CD4-positive, alpha-beta T cell treated with Interferon gamma for 1 hour (primary cell): ENCODE measurements at places on chromosomes 1 and 21.

GRCh38 chr1:226977643-226978431 lies 37.7 kb downstream of the COQ8A start:
- no peak for DNase-seq

GRCh38 chr1:238592621-238593020 lies 701.9 kb upstream of the ZP4 start:
- no peak for DNase-seq

DNA sequence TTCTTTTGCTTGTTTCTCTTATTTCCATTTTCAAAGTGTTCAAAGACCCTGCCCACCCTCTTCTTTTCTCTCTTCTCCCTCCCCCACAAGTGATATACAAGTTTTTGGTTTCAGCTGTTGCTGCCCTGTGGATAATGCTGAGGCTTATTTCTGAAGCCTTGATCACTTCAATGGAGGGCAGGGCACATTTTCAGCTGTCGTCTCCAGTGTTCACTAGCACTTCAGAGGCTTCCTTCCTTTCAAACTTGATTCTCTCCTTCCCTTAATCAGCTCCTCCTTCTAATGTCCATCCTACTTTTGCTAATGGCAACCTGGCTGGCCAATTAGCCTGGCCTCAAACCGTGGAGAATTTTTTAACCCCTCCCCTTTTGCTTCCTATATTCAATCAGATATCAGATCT lies 435.7 kb upstream of the RUNX1 start:
- no peak for DNase-seq

- DNase-seq: no peak
Observed at GRCh38 chr1:36176106-36176949, 20.4 kb downstream of the MAP7D1 start.

DNA sequence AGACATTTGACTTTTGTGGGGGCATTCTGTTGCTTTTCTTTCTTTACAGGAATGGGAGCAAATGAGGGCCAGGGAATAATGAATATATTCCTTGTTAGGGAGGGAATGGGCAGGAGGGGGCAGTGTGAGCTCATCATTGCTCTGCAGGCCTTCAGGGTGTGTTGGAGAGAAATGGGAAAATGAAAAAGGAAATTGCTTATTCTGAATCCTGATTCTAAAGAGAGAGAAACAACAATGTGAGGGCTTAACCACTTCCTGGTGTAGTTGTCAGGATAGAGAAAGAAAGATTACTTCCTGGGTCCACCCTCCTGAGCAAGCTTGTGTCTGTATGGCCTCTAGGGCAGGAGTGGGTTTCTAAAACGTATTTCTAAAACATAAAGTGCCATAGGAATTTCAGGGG lies 28.3 kb downstream of the VANGL2 start:
- DNase-seq: no peak

DNA sequence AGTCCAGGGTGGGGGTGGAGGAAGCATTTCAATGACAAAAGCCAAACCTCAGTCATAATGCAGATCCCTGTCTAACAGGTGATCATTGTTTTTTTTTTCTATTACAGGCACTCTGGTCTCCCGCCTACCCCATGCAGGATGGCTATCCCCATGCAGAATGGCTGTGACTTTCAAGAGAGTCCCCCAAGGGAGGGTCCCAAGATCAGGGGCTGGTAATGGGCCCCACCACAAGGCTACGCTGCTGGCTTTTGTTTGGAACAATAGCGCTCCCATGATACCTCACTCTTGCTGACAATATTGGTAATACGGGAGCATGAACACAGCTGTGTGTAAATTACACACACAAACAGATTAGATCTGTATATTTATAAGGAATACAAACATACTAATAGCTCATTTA lies 119.4 kb downstream of the SLC45A1 start:
- DNase-seq: no peak

- DNase-seq: no peak
Observed at GRCh38 chr1:218525451-218526197, 180.5 kb downstream of the TGFB2 start.

DNA sequence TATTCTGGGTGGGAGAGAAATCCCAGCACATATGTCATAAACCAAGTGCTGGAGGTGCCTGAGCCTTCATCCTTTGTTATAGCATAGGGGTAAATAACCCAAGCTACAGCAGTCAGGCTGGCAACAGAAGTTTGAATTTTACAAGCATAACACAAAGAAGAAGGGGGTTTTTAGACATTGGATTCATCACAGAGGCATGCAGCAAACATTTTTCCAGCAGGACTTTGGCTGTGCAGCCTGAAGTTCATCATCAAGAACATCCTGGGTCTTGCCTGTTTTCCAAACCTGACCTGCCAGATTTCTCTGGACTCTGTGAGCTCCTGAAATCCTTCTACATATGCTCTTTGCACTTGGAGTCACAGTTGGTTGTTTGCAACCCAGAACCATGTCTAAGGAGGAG lies 16.2 kb downstream of the PTGER3 start:
- DNase-seq: no peak

- DNase-seq: no peak
Observed at GRCh38 chr21:17667256-17667655, 54.6 kb upstream of the BTG3 start.

DNA sequence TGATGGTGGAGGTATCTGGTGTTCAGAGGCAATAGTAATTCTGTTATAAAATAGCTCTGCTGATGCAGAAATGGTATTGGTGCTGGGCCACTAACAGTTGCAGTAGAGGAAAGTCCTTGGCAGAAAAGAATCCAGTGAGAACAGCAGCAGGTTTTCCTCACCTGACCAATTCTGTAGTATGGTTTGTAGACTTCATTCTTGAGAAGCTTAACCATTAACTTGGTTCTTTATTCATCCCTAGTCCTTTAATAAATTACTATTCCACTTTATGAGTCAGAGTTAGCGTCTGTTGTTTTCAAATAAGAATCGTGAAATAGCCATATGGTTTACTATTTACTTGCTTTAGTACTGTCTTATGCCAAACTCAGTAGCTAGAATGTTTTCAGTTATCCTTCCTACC lies 128.5 kb upstream of the SERTAD4 start:
- no peak for DNase-seq

- no peak for DNase-seq
Observed at GRCh38 chr1:206761159-206761768, 9.3 kb upstream of the IL19 start.

DNA sequence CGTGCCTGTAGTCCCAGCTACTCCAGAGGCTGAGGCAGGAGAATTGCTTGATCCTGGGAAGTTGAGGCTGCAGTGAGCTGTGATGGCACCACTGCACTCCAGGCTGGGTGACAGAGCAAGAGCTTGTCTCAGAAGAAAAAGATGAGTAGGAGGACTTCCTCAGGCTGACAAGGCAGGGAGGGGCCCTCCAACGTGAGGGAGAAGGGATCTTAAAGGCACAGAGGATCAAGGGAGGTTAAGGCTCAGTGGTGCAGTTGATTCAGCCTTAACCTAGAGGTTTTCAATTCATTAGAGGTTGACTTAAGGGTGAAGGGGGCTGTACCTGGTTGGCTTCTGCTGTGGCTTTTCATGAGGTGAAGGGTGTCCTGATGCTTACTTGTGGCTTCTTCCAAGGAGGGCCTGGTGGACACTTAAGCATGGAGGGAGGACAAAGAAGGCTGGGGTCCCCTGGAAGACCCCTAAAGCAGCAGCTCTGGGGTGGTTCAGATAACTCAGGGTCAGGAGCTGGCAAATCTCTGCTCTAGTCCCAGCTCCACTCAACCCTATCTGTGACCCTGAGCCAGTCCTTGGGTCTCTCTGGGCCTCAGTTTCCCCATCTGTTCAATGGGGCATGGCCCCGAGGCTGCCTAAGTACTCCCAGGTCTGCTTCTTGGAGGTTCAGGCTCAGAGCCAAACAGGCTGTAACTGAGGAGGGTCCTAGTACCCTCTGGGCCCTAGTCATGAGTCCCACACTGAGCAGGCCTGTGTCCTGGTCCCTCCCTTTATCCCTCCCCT lies 6.3 kb downstream of the EXTL1 start:
- DNase-seq: no peak

DNA sequence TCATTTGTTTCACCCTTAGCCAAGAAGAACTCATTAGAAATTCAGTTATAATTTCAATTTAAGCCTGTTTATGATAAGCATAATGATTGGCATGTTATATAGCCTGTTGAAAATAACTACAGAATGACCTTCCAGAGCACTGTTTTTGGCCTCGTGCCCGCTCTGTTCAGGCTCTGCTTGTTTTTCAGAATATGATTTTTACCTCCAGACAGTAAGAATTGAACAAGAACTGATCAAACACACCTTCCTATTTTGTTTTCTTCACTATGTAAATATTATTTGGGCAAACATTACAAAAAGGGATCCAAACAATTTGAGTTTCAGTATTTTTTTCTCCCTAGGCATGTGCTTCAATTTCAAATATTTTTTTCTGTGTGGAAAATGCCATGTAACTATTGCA lies 48.1 kb upstream of the ANGPTL1 start:
- no peak for DNase-seq

- peak; percentile 55 for DNase-seq
Observed at GRCh38 chr1:6359216-6360116, 34.1 kb downstream of the ACOT7 start.

DNA sequence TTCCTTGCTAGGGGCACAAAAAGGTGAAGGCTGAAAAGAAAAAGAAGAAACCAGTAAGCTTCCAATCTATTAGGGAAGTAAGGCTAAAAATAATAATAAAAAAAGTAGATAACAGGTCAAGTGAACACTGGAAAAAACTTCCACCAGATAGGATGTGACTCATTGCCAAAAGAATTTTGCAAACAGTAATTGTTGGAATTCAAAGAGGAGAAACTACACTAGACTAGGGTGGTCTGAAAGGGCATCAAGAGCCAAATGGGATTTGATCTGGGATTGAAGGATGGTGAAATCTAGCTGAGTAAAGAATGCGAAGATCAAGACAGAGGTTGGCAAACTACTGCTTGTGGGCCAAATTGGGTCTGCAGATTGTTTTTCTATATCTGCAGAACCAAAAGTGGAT lies 6.0 kb upstream of the ST6GALNAC3 start:
- DNase-seq: no peak

GRCh38 chr1:231972111-231972445 lies 345.5 kb downstream of the DISC1 start:
- DNase-seq: no peak

DNA sequence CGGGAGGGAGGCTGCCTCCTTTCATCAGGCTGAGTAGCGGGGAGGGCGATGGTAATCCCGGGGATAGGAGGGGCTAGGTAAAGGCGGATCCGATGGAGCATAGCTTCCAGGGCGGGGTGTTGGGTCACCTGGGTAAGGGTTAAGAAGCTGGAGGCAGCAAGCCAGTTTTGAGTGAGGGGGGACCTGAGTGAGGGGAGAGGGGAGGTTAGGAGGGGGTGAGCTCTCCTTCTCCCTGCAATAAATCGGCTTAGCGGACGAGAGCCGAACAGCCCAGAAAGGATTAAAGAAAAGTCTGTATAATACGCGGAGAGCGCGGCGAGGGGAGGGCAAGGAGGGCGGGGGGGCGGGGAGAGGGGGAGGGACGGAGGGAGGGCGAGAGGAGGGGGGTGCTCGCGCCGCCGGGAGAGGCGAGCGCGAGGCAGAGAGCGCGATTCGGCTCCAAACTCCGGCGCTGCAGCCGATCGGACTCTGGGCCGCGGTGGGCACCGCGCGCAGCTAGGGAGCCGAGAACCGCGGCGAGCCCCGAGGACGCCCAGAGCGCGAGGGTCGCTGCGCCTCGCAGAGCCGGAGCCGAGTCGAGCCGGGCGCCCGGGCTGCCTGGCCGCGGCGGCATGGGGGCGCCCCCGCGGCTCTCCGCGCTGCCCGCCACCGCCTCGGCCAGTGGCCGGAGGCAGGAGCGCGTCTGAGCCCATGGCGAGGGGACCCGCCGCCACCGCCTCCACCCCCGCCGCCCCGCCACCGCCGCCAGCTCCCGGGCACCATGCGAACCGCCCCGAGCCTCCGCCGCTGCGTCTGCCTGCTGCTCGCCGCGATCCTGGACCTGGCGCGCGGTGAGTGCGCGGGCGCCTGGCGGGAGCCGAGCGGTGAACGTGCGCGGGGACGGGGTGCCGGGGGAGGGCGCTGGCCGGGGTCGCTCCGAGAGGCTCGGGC lies at the start of gene IGSF21:
IGSF21 (plus strand) TSS at position 430 of the 930 bp plus-strand sequence; CDS start at position 761, 331 bp downstream.
- no peak for DNase-seq

DNA sequence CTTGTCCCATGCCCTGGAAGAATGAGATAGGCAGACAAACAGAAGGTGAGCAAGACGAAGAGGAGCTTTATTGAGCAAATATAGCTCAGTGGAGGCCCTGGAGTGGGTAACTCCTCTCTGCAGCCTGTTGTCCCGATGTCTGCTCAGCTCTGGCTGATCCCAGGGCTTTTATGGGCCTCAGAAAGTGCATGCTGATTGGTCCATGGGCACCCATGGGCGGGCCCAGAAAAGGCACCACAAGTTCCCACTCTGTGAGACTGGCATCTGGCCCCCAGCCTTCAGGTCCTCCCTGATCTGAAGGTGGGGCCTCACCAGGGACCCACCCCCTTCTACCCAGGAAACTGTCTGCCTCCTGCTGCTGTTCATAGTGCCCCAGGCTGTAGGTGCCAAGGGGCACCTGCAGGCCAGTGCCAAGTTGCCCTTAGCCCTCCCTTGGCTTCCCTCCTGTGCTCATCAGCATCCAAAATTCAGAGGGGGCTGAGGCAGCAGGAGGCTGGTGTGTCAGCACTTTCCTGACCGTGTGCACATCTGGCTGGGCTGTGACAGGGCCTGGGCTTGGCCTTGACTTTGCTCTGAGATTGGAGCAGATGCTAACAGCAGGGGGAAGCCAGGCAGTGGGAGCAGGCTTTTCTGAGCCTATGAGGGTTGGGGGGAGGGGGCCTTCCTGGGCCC lies 35.4 kb downstream of the ACTL8 start:
- DNase-seq: no peak

DNA sequence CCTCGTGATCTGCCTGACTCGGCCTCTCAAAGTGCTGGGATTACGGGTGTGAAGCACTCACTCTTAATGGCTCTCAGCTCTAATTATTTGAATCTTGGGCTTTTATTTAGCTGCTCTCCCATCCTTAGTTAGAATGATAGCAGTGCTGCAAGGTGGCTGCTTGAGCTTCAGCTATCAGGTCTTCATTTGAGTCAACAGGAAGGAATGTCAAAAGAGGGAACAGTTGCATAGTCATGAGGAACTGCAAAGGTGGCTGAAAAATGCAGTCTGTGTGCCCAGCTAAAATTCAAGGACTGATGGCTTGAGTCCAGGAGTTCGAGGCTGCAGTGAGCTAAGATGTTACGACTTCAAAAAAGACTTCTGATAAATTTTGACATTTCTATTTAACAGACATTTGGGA lies 55.6 kb downstream of the UCK2 start:
- no peak for DNase-seq

- no peak for DNase-seq
Observed at GRCh38 chr1:24707687-24708086, 37.6 kb upstream of the CLIC4 start.

- DNase-seq: no peak
Observed at GRCh38 chr21:46540087-46540710, 64.7 kb downstream of the S100B start.

DNA sequence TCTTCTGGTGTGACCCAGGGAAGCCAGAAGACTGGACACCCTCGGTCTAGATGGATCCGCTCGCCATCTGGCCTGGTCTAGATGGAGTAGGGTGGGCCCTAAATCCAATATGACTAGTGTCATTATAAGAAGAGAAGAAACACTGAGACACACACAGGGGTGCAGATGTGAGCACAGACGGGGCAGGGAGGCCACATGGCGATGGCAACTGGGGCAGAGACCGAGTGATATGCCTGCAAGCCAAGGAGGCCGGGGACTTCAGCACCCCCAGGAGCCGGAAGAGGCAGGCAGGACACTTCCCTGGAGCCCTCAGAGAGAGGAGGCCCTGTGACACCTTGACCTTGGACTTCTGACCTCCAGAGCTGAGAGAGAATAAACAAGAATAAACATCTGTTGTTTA lies 5.6 kb upstream of the TFF3 start:
- no peak for DNase-seq

- no peak for DNase-seq
Observed at GRCh38 chr1:79539001-79539400, 532.5 kb upstream of the ADGRL4 start.

GRCh38 chr1:54360165-54361005 lies 45.8 kb downstream of the SSBP3 start:
- DNase-seq: no peak
